T-helper 2 cell treated with Interferon-gamma antibody and Interleukin-4, amounts not matched to agents 100 ng/mL and 5 ng/mL, for 36 hours (primary cell): ENCODE measurements at places on chromosomes 16 and 17. TPM values are rescaled to one million over a fixed set of nuclear protein-coding genes. Genes with fewer than 3 reads are reported as not detected.

Gene SLC38A8
- not detected in 2 replicates for total RNA-seq

Gene SPATA32
- total RNA-seq, result 0.16 and 0.36 TPM in 2 replicates

Gene UTS2R
- total RNA-seq, result 0.16 TPM in 1 of 2 replicates, not detected in the other

Gene TOP2A
- total RNA-seq, result 411 and 423 TPM in 2 replicates

Gene TERB1
- 0.11 and 0.25 TPM in 2 replicates for total RNA-seq

Gene CD300E
- total RNA-seq, result not detected in 2 replicates

Gene ITGB4
- total RNA-seq, result 0.30 and 1.7 TPM in 2 replicates

Gene TBC1D3
- total RNA-seq, result not detected in 2 replicates

Gene KCTD13
- 34.0 and 36.1 TPM in 2 replicates for total RNA-seq

Gene NPB
- total RNA-seq, result 0.11 and 0.48 TPM in 2 replicates

Gene SHCBP1
- total RNA-seq, result 54.4 and 57.9 TPM in 2 replicates

Gene DPEP3
- total RNA-seq, result 0.14 TPM in 1 of 2 replicates, not detected in the other

Gene KRTAP4-3
- total RNA-seq, result not detected in 2 replicates

Gene RAB11FIP4
- total RNA-seq, result 28.5 and 28.6 TPM in 2 replicates

Gene KRTAP9-8
- not detected in 2 replicates for total RNA-seq

Gene HAGHL
- total RNA-seq, result 5.9 and 8.5 TPM in 2 replicates

Gene ZNF75A
- total RNA-seq, result 43.2 and 51.2 TPM in 2 replicates

Gene SLC9A5
- total RNA-seq, result 2.9 and 3.3 TPM in 2 replicates

Gene IRX6
- total RNA-seq, result not detected in 2 replicates

Gene NOTUM
- total RNA-seq, result 0.11 and 0.48 TPM in 2 replicates

Gene TLCD2
- 0.07 and 0.11 TPM in 2 replicates for total RNA-seq

Gene CDK3
- 6.7 and 9.8 TPM in 2 replicates for total RNA-seq

Gene HEATR9
- total RNA-seq, result 0.20 and 0.45 TPM in 2 replicates

Gene GPR179
- total RNA-seq, result not detected in 2 replicates

Gene RAPGEFL1
- total RNA-seq, result 7.4 and 7.8 TPM in 2 replicates

Gene IGSF6
- 0.16 and 0.23 TPM in 2 replicates for total RNA-seq

Gene CA7
- total RNA-seq, result 0.11 and 0.20 TPM in 2 replicates

Gene EVI2B
- 63.9 and 65.2 TPM in 2 replicates for total RNA-seq
